ENCODE measurements at places on chromosomes 5 and 9.
A peak's percentile ranks its signal among the peaks of the same experiment; 100 is the strongest.

DNA sequence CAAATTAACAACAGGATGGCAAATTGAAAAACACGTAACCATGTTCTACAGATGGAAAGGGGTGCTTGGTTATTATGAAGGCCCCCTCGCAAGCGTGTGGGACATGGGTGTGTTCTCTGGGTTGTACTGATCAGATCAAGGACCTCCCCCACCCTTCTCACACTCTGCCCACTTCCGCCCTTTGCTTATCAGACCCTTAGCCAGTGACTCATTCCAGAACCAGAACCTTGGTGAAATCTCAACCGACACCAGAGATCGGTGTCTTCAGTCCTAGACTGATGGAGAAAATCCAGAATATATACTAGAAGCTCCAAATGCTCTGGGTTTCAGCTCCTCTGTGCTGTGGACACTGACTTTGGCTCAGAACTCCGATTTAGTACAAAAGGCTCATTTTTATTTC is 64.9 kb downstream of the PTTG1 start:
- DNase-seq, result no peak

GRCh38 chr5:17340819-17341218 is 123.4 kb downstream of the BASP1 start:
- DNase-seq, result no peak

DNA sequence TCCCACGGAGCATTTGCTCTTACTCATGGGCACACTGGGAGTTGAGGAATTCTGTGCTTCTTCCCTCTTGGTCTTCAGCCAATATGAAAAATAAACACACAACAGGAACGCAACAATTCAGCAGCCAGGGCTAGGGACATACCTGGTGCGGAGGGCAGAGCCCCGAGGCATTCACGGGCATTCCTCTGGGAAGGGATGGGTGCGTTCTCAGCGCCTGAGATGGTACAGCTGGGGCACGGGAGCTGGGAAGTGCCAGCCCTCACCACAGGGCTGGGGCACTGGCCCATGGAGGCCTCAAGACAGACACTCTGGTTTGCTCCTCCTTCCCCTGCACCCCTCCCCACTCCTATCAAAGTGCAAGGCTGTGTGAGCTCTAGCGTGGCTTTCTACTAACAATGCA is 2.1 kb downstream of the SLC6A3 start:
- no peak for DNase-seq

DNA sequence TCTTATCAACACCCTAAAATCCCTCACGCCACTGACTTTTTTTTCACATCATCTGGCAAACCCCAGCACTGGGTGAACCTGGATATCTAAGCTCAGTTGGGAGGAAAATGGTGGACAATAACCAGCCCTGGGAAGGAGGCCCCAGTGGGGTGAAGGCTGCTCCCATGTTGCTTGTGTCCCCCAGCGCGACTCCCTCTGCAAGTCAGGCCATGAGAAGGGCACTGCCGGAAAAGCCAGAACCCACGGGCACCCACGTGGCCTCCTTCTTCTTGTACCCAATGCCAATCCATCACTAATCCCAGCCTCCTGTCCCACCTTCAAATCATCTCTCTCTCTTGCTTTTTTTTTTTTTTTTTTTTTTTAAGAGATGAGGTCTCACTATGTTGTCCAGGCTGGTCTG is 11.4 kb downstream of the CORO2A start:
- no peak for DNase-seq

- DNase-seq, result no peak
These were observed 273.1 kb upstream of the IRX2 start for GRCh38 chr5:3024554-3024953.

DNA sequence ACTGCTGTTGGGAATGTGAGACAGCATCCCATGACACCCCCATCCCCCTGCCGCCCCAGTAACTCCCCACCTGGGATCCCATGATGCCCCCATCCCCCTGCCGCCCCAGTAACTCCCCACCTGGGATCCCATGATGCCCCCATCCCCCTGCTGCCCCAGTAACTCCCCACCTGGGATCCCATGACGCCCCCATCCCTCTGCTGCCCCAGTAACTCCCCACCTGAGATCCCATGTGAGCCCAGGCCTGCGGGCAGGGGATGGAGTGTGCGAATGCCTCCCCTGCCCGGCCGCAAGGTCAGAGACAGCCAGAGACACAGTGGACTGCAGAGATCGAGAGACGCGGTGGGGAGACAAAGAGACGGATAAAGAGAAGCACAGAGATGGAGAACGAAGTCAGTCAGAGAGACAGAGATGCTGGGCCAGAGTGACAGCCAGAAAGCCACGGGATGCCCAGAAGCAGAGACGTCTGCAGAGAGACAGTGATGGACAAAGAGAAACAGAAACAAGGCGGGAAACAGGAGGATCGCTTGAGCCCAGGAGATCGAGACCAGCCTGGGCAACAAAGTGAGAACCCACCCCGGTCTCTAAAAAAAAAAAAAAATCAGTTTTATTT is 992 bp downstream of the SH2D3C start:
- DNase-seq, result no peak

GRCh38 chr9:93657331-93658111 is 81.1 kb downstream of the PHF2 start:
- no peak for DNase-seq

DNA sequence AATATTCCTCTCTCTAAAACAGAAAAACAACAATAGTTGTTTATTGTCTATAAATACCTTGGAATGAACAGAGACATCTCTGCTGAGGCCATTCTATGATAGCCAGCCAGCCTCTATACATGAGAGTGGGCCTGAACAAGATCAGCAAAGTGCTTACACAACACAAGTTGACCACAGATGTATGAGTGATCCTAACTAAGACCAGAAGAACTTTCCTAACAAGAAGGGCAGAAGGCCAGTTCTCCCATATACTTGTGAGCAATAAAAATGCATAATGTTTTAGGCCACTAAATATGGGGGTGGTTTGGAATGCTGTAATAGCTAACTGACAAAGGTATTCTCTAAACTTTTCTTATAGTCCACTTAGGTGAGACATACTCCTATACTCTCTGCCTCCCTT is 345.7 kb downstream of the SPATA31D1 start:
- DNase-seq, result no peak

GRCh38 chr5:2914981-2915484 is 163.6 kb upstream of the IRX2 start:
- DNase-seq, result no peak

DNA sequence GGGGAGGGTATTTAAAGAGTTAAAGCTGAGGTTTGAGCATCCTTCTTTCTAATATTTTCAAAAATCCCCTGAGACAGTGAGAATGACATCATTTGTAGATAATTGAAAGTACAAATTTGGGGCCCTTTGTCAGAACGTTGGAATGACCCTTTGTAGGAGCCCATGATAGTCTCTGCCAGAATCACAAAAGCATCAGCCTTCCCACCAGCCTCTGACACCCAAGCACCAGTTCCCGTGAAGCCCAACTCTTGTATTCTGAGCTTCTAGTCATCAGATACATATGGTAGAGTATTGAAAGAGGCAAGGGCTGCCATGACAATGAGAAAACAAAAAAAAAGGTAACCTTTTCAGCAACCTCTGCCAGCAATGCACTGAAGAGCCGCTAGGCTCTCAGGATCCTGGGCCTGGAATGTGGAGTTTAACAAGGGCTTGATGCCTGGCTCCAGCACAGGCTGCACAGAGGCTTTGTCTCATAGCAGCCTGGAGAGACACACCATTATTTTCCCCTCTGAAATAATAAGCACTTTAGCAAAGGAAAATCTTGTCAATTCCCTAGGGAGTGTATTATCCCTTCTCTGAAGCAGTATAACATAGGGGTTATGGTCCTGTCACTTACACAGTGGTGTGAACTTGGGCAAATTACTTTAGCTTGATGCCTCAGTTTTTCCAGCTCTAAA is 114.4 kb downstream of the ZNF608 start:
- no peak for DNase-seq

DNA sequence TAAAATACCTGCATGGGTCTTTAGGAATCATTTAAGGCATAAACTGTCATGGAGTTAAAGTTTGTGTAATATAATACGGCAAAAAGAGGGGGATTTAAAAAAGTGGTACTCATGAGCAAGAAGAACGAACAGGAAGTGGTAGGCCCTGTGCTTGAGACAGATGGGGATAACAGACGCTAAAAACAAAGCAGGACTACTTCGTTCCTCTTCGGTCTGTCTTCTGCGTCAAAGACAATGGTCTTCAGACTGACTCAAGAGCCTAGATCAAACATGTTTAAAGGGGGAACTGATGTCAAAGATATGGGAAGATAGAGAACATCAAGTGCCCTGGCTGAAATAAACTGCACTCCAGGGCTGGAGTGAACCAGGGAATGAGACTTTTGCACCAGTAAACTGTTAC is 59.8 kb upstream of the RFX3 start:
- DNase-seq, result no peak

DNA sequence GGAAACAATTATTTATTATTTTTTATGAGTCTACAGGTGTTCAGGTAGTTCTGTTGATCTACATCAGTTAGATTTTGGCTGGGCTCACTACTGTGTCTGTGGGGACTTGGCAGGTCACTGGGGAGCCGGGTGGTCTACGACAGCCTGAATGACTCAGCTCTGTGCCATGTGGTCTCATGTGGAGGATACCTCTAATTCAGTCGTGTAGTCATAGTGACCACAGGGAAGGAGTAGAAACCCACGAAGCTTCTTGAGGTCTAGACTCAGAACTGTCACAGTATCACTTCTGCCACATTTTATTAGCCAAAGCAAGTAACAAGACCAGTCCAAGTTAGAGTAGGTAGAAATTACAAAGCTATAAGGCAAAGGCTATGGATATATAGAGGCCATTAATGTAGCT is 64.7 kb upstream of the GRAMD2B start:
- DNase-seq, result no peak

DNA sequence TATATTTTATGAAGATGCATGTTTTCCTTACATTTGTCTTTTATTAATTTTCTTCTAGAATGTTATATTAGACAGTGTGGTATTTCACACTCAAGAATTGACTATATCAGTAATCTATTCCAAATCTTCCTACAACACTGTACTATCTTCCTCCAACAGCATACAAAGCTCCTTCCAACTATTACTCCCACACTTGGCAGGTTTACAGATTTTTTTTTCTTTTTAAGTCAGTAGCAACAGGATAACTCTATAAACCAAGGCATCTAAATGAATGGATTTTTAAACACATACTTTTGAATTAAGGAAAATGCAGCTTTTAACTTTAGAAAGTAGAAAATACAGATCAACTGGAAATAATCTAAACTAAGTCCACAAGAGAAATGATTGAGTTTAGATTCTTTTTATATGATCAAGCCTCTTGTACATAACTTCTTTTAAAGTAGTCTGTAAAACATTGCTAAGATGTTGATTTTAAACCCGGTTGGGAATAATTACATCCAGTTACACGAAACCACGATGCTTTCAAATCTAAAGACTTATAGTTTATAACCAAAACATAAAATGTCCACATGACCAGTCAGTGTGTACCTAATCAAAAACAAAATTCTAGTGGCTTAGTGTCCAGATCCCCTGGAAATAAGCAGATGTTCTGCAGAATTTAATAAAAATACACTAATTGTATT is 281.6 kb downstream of the ADAMTS6 start:
- DNase-seq, result no peak

DNA sequence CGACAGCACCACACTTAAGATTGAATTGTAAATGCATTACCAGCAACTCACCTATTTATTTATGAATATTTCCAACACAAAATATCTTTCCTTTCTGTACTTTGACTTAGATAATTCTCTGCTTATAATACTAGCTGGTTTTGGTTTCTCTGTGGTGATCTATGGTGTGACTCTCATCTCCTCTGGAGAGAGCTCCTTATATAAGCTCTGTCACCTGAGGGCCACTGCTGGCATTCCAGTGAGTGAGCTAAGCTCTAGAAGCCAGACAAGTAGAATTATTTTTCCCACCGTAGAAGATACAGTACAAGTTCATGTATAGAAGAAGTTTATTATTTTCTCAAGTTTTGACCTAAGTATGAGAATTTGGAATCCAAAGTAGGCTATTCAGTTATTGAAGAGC is 111.5 kb downstream of the CDC42SE2 start:
- DNase-seq, result no peak

- no peak for DNase-seq
These were observed 1.4 kb upstream of the CSNK1A1 start for GRCh38 chr5:149552553-149553160.

DNA sequence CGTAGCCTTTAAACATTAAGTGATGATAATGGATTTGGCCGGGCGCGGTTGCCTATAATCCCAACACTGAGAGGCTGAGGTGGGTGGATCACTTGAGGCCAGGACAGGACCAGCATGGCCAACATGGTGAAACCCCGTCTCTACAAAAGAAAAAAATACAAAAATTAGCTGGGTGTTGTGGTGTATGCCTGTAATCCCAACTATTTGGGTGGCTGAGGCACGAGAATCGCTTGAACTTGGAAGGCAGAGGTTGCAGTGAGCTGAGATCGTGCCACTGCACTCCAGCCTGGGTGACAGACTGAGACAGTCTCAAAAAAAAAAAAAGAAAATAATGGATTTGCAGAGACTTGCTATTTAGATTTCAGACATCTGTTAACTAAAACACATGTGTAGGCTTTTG is 9.2 kb upstream of the MATR3 start:
- no peak for DNase-seq

DNA sequence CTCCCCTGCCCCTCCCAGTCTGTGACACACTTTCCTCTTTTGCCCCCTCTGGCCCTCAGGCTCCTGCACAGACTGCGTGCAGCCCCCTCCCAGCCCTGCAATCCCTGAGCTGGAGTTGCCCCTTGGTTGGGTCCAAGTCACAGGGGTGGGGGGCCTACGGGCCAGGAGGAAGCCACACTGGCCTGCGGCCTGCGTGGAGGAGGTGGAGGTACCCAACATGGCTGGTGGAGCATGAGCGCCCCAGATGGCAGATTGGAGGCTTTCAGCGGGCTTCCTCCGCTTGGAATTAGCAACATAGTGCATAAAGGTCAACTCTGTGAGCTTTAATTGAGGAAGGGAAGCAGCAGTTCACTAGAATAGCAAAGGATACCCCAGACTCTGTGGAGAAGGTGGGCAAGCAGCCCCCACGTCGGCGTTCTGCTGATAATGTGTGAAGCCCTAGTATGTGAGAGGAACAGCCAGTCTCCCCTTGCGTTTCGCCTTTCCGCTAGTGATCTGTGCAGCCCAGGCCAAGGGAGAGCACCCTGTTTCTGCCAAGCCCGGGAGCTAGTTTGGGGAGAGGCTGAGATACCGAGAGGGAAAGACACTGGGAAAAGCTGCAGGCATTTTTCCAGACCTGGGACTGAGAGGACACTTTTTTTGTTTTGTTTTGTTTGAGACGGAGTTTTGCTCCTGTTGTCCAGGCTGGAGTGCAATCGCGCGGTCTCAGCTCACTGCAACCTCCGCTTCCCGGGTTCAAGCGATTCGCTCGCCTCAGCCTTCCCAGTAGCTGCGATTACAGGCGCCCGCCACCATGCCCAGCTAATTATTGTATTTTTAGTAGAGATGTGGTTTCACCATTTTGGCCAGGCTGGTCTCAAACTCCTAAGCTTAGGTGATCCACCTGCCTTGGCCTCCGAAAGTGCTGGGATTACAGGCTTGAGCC is 35.3 kb upstream of the MACIR start:
- DNase-seq, result no peak

GRCh38 chr5:157327771-157328170 is 61.8 kb downstream of the CYFIP2 start:
- no peak for DNase-seq

DNA sequence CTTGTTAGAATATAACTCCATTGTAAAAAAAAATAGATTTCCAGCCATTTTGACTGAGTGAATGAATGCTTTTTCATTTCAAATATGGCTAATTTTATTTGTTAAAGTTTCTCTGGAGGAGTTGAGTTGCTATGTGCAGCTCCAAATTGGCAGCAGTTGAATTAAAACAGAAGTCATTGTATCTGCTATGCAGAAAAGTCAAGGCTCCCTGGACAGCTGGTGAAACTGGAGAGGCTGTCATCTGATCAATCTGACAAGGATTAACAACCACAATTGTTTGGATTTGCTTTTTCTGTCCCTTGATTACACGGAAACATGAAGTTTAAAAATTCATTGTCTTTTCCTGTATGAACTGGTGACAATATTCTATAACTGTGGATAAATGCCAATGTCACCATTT is 713.9 kb downstream of the EFNA5 start:
- DNase-seq, result peak; percentile 5
